ENCODE measurements at places on chromosomes 2 and 18.

GRCh38 chr18:7307030-7307429, 76.1 kb downstream of the LRRC30 start:
- DNase-seq = no peak

DNA sequence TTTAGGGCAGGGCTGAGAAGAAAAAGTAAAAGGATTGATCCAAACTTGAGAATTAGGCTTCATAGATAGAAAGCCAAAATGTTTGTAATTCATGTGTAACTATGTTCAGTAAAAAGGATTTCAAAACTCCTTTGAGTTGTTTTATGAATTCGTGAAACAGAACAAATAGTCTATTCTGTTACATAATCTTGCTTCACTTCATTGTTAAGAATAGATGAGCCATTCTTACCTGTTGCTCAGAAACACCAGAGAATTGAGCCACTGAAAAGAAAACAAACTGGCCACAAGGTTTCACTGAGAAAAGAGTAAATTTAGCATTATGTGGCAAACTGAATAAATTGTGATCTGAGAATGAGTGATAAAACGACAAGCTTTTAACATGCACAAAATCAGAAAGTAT, 4.5 kb upstream of the ITPRID2 start:
- DNase-seq = no peak

DNA sequence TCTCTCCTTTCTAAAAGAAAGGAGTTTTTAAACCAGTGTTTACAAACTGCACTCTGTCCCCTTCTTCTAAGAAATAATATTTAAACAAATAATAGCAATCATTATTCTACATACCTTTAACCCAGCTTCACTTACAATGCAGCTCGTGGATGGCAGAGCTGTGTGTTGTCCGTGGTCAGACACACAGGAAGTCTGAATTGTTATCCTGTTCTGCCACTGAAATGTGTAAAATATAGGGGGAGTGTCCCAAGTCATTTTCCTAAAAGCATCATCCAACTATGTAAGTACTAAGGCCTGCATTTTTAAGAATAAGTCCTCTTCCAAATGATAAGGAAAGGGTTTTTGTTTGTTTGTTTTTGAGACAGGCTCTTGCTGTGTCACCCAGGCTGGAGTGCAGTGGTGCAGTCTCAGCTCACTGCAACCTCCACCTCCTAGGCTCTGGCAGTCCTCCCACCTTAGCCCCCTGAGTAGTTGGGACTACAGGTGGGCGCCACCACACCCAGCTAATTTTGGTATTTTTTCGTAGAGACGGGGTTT, 2.7 kb upstream of the PPP4R1 start:
- no peak for DNase-seq

GRCh38 chr2:29082804-29083495, 8.6 kb upstream of the PCARE start:
- DNase-seq = no peak

DNA sequence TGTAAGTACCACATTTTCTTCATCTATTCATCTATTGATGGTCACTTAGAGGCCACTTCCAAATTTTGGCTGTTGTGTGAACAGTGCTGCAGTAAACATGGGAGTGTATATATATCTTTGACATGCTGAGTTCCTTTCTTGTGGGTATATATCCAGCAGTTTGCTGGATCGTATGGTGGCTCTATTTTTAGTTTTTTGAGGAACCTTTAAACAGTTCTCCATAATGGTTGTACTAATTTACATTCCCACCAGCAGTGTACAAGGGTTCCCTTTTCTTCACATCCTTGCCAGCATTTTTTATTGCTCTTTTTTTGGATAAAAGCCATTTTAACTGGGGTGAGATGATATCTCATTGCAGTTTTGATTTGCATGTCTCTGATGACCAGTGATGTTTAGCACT, 7.3 kb upstream of the ATP5MC3 start:
- no peak for DNase-seq
